ENCODE measurements at places on chromosomes 7 and 10.

DNA sequence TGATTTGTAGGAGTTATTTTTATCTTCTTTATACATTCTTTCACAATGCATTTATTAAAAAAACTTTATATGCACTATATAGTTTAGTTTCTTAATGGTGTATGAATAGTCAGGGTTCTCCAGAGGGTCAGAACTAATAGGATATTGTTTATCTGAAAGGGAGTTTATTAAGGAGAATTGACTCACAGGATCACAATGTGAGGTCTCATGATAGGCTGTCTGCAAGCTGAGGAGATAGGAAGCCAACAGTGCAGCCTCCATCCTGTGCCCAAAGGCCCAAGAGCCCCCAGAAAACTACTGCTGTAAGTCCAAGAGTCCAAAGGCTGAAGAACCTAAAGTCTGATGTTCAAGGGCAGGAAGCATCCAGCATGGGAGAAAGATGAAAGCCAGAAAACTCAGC lies 192.8 kb upstream of the AHR start:
- no peak for DNase-seq

- DNase-seq = no peak
Observed at GRCh38 chr7:155463114-155463811, 5.3 kb downstream of the EN2 start.

DNA sequence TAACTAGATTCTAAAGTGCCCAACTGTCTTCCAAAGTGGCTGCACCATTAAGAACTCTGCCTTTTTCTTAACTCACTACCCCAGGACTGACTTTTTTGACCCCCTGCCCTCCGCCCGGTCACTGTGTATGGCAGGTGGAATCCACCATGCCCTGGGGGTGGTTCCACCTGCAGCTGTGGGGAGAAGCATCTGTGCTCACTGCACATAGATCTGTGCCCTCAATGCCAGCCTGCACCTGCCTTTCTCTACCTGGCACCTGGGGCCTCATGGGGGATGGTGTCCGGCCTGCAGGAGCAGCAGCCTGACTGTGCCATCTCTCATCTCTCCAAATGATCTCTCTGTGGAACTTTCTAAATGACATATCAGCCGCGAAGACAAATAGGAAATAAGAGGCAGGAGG lies 353.5 kb downstream of the PAXIP1 start:
- no peak for DNase-seq

- no peak for DNase-seq
Observed at GRCh38 chr7:6162331-6162620, 110.1 kb downstream of the CYTH3 start.

GRCh38 chr10:78441694-78442093 lies 408.0 kb downstream of the RPS24 start:
- DNase-seq = no peak

GRCh38 chr10:17059197-17059688 lies 70.4 kb downstream of the CUBN start:
- DNase-seq = no peak

- DNase-seq = no peak
Observed at GRCh38 chr7:130268463-130269317, 2.0 kb downstream of the CPA2 start.

- DNase-seq = no peak
Observed at GRCh38 chr7:116899308-116899707, 36.9 kb downstream of the CAPZA2 start.

DNA sequence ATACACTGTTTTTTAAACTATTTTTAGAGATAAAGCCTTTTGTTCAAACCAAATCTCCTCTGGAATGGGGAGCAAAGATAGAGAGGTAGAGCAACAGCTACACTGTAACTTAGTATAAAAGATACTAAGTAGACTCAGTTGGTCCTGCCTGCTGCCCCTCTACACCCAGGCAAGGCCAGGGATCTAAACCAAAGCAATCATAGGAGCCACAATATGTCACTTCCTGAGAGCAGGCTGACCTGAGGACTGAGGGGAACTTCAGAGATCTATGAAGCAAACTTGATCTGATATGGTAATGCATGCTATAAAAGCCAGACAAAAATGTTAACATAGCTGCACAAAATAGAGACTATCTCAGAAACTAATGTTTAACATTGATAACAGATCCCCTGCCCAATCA lies 7.0 kb upstream of the TRDMT1 start:
- DNase-seq = no peak

- DNase-seq = no peak
Observed at GRCh38 chr10:79124066-79124465, 55.3 kb downstream of the ZMIZ1 start.

GRCh38 chr7:97982647-97983046 lies 7.3 kb downstream of the OCM2 start:
- no peak for DNase-seq

DNA sequence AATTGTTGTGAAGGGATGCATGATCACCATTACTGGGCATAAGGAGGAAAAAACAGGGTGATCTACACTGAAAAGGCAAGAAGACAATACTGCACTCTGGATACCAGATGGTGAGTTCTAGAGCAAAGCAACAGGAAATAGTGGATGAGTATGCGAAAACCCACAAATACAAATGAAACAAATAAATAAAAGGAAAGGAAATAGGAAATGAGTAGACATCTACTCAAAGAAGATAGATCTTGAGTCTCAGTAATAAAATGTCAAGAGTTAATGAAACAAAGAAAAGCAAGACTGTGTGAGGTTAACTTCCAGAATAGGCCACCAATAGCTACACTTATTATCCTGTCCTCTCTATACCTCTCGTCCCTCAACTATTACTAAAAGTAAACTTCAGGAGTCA lies 11.7 kb downstream of the ORC5 start:
- DNase-seq = no peak

- DNase-seq = no peak
Observed at GRCh38 chr7:105906695-105907094, 30.3 kb upstream of the ATXN7L1 start.

GRCh38 chr10:44180321-44181168 lies 204.4 kb downstream of the CXCL12 start:
- no peak for DNase-seq

GRCh38 chr10:104774234-104774633 lies 133.1 kb downstream of the SORCS3 start:
- no peak for DNase-seq

DNA sequence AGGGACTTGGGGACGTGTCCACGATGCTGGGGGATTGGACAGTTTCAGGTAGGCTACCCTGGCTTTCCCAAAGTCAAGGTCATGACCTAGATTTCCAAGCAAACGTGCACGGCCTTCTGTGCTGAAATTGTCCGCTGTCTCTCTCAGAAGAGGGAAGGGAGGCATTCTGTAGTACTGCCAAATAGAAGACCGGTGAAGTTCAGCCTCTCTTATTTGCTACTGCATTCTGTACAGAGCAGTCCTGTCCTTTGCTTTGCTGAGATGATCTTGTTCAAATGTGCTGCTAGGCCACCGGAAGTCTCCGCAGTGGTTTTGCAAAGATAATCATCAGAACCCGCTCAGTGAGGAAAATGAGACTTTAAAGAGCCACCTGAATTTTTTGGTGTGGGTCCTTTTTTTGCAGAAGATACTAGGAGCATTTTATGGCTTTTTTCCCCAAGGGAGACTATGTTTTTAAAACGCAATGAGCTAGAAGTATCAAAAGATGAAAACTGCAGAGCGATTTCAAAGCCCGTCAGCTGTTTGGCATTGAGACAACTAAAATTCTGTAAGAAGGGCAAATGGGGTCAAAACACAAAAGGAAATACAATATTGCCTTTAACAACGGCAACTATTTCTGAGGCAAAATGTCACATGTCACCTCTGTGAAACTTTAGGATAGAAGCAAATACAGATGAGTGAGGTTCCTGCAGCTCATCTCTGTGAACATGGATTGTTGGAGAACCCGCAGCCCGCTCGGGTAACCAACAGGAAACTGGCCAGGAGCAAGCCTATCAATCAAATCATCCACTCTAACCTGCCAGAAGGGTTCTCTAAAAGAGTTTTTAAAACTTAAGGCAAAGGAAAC lies 1.3 kb upstream of the NMT2 start:
- DNase-seq = peak; percentile 17

GRCh38 chr10:86665868-86666267 lies 2.4 kb upstream of the LDB3 start:
- DNase-seq = no peak

GRCh38 chr10:75122505-75122904 lies 11.0 kb downstream of the SAMD8 start:
- DNase-seq = no peak

GRCh38 chr10:125482108-125482507 lies 200.9 kb downstream of the TEX36 start:
- no peak for DNase-seq

DNA sequence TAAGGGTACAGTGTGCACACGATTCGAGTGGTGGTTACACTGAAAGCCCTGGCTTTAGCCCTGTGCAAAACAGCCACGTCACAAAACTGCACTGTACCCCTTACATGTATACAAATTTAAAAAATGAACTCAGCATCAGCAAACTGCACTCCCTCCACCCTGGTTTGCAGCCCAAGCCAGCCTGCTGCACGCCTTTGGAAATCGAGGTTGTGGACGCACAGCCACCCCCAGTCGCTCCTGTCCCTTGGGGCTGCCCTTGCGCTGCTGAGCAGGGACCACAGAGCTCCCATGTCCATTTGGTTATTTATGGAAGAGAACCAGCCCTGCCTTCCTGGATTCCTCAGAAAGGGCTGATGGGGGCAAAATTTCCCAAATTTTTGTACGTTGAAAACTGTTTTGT lies 98.8 kb downstream of the INPP5A start:
- no peak for DNase-seq
